SJSA1 (cell line): ENCODE measurements at places on chromosomes 11 and 22. TPM values are rescaled to one million over a fixed set of nuclear protein-coding genes. Genes with fewer than 3 reads are reported as not detected.

HTR3B gene
- not detected in 2 replicates for total RNA-seq

PMM1 gene
- 23.3 and 27.0 TPM in 2 replicates for total RNA-seq

TRPM5 gene
- not detected in 2 replicates for total RNA-seq

RAG2 gene
- not detected in 2 replicates for total RNA-seq

PRG2 gene
- not detected in 2 replicates for total RNA-seq

NLRP14 gene
- total RNA-seq: not detected in 2 replicates

GLYAT gene
- total RNA-seq: not detected in 2 replicates

GAL3ST1 gene
- total RNA-seq: not detected in 2 replicates

TPBGL gene
- total RNA-seq: not detected in 2 replicates

NAA40 gene
- 21.4 and 39.9 TPM in 2 replicates for total RNA-seq

UBE4A gene
- total RNA-seq: 20.6 and 29.7 TPM in 2 replicates

KMT5B gene
- 57.2 and 58.8 TPM in 2 replicates for total RNA-seq

CHRDL2 gene
- total RNA-seq: not detected in 2 replicates

USH1C gene
- total RNA-seq: not detected in 2 replicates

H19 gene
- not detected in 2 replicates for total RNA-seq

OR51B4 gene
- total RNA-seq: not detected in 2 replicates

KCNJ11 gene
- not detected in 2 replicates for total RNA-seq

KBTBD4 gene
- 22.9 and 34.9 TPM in 2 replicates for total RNA-seq

HOATZ gene
- total RNA-seq: not detected in 2 replicates

HEPHL1 gene
- not detected in 2 replicates for total RNA-seq

DSCAML1 gene
- 0.03 TPM in 1 of 2 replicates, not detected in the other for total RNA-seq

UNC93B1 gene
- total RNA-seq: 53.8 and 73.5 TPM in 2 replicates
